ENCODE measurements at places on chromosomes 7 and 10. TPM values are rescaled to one million over a fixed set of nuclear protein-coding genes. Genes with fewer than 3 reads are reported as not detected.

Gene C10orf143
- total RNA-seq = 0.94 TPM

GRCh38 chr10:16999665-17000451 lies 129.8 kb downstream of the CUBN start:
- H3K4me3 ChIP-seq = no peak overlapping the region
- H3K27me3 ChIP-seq = no peaks in the 10 kb centered on the region
- no peaks in the 10 kb centered on the region for H3K4me1 ChIP-seq

DNA sequence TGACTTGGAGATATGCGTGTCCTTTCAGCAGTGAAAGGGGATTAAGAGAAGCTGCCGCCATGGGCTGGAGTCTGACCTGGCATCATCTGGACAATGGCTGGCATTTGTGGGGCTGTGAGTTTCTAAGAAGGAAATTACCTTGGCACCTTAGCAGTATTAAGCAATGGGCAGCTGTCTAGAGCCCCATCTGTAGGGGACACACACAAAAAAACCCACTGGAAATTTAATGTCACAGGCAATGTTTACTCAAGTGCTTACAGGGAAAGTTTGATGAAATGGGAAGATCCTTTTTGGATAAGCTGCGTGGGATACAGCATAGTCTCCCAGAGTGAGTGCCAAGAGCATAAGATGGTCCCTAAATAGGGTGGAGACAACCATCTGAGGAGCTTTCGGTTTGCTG lies 25.0 kb downstream of the ADRA2A start:
- no peaks in the 10 kb centered on the region for H3K27me3 ChIP-seq
- no peak overlapping the region for H3K4me3 ChIP-seq
- no peaks in the 10 kb centered on the region for H3K4me1 ChIP-seq
- H3K36me3 ChIP-seq = no peaks in the 10 kb centered on the region
- no peak overlapping the region for H3K27ac ChIP-seq

DNA sequence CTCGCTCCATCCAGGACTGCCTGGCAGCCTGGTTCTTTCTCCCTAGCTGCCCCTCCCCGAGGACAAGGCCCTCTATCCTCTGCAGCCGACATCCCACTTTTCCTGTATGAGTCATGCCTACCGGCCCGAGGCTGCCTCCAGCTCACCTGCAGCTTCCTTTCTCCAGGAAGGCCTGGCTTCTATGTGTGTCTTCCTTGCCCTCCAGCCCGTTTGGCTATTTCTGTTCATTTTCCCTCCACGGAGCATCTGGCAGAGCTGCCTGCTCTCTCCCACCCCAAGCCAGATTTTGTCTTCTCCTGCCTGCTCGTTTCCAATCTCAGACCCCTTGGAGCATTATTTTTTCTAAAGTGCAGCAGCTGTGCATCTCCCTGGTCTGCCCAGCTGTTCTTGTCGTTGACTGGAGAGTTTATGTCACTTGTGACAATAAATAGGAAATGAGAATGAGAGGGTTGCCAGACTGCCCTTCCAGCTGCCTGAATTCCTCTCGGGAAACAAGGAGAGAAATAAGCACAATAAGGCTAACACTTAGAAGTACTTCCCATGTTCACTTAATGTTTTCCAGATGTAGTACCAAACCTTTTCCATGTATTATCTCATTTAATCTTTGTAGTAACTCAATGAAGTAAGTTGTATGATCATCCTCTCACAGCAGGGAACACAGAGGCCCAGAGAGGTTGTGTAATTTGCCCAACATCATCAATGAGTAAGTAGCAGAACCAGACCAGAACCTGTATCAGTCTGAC lies 19.7 kb downstream of the UBTD1 start:
- no peak overlapping the region for H3K4me3 ChIP-seq
- no peak overlapping the region for H3K27ac ChIP-seq
- H3K4me1 ChIP-seq = peaks cover 8% of the 10 kb centered on the region
- no peaks in the 10 kb centered on the region for H3K27me3 ChIP-seq

Gene NSUN5
- total RNA-seq = 66.8 TPM

Gene NXPH1
- 0.11 TPM for total RNA-seq

GRCh38 chr7:30846378-30846777 lies 65.3 kb upstream of the AQP1 start:
- no peak overlapping the region for H3K4me3 ChIP-seq
- no peak overlapping the region for H3K27ac ChIP-seq
- no peak for DNase-seq
- H3K36me3 ChIP-seq = no peaks in the 10 kb centered on the region
- no peaks in the 10 kb centered on the region for H3K4me1 ChIP-seq

DNA sequence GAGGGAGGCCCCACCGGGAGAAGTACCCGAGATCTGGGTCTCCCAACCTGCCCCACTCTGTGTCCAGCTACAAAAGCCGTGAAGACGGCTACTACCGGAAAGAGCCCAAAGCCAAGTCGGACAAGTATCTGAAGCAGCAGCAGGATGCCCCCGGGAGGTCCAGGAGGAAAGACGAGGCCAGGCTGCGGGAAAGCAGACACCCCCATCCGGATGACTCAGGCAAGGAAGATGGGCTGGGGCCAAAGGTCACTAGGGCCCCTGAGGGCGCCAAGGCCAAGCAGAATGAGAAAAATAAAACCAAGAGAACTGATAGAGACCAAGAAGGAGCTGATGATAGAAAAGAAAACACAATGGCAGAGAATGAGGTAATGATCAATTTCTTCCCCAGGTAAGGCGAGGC lies 59.1 kb upstream of the PDCD4 start:
- no peak for DNase-seq
- no peak overlapping the region for H3K27ac ChIP-seq
- H3K27me3 ChIP-seq = no peaks in the 10 kb centered on the region
- no peak overlapping the region for H3K4me3 ChIP-seq

DNA sequence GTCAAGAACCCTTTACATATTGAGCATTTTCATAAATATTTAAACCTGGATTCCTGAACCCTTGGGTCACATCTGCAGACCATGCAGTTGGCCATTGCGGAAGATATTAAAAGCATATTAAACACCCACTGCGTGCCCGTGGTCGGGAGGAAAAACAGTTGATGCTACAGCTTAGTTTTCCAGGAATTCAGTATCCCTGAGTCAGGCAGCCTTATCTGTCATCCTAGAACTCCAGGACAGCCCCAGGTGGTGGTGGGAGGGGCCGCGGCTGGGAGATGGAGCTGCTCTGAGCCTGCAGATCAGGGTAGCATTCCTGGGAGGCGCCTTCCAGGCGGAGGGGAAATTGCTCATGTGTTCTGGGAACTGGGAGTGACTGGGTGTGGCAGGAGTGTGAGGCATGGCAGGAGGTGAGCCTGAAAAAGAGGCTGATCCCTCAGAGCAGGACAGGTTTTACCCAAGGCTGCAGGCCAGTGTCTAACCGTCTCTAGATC lies 222.9 kb upstream of the SH2B2 start:
- no peak overlapping the region for H3K27ac ChIP-seq
- DNase-seq = peak; percentile 80
- peaks cover 2% of the 10 kb centered on the region for H3K4me1 ChIP-seq
- no peak overlapping the region for H3K4me3 ChIP-seq
- no peaks in the 10 kb centered on the region for H3K27me3 ChIP-seq

DNA sequence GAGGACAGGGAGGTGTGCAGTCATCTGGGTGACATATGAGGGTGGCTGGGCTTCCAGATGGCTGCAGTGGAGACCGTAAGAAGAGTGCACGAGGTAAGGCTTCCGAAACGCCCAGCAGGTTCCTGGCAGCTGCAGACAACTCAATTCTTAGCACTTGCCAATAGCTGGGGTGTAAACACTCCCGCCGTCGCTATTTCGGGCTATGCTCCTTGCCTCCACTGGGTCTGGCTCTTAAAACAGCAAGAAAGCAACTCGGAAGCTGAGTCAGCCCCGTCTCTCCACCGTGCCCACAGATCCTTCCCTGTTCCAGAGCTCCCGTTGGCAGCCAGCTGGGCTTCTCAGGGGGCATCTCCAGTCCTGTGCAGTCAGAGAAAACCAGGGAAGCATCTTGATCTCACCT lies 6.1 kb upstream of the PDGFA start:
- peaks cover 2% of the 10 kb centered on the region for H3K4me1 ChIP-seq
- no peak for DNase-seq
- no peaks in the 10 kb centered on the region for H3K36me3 ChIP-seq
- H3K27ac ChIP-seq = no peak overlapping the region
- H3K27me3 ChIP-seq = peaks cover 27% of the 10 kb centered on the region

DNA sequence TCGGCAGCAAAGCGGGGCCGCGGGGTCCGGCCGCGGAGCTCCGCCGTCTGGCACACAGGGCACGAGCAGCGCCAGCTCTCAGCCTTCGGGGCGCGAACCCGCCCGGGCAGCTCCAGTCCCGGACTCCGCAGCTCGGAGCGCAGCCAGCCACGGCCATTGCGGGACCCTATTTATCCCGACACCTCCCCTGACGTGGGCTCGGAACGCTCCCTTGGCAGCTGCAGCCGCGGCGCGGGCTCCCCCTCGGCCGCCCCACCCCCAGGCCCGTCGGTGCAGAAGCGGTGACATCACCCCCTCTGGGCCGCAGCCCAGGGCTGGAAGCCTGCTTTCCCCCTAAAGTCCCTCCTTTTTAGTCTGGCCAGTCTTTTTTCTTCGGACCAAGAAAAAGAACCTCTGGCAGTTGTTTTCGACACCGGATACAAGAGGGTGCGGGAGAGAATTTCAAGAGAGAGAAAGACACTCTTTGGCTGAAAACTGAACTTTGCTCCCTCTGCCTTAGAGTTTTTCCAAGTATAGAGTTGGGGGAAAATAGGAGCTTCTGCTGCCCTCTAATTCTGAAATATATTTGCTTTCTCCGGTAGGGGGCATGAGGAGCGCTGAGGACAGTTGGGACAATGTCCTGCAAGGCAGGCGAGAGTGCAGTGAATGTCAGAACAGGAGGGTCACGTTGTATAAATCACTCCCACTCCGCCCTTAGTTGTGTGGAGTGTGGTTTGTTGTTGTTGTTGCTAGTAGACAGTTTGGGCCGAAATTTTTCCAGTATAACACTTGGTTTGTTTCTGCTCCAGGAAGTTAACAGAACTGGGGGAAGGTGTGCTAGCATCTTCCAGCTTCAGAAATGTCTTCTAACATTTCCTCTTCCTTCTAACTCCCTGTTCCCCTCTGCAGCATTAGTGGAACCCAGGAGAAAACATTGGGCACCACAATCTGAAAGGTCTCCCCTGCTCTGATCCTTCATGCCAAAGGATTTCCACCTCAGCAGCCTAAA lies at the start of gene SFRP4:
SFRP4 (minus strand) TSS at position 145 of the 988 bp plus-strand sequence. CDS start 280 bp downstream, outside the sequence.
- no peak within 1 kb of the TSS for H3K27ac ChIP-seq
- H3K27me3 ChIP-seq = peaks cover 12% of the 10 kb centered on the region
- peak; percentile 67 for DNase-seq
- no peaks in the 10 kb centered on the region for H3K4me1 ChIP-seq
- H3K4me3 ChIP-seq = peak within 1 kb of the TSS; percentile 63

- H3K27ac ChIP-seq = peak within 1 kb of the TSS; percentile 84
- no peaks in the 10 kb centered on the region for H3K4me1 ChIP-seq
- peak within 1 kb of the TSS; percentile 97 for H3K4me3 ChIP-seq
- no peak for DNase-seq
- H3K36me3 ChIP-seq = peaks cover 17% of the 10 kb centered on the region
- no peaks in the 10 kb centered on the region for H3K27me3 ChIP-seq
Measured at GRCh38 chr7:77537136-77537777, at the start of gene PTPN12. Gene PTPN12 (plus strand): TSS chr7:77537295. CDS start chr7:77537547, 252 bp downstream.

GRCh38 chr10:117320050-117320665 lies 55.1 kb downstream of the PDZD8 start:
- no peaks in the 10 kb centered on the region for H3K4me1 ChIP-seq
- H3K27me3 ChIP-seq = no peaks in the 10 kb centered on the region
- no peaks in the 10 kb centered on the region for H3K36me3 ChIP-seq
- no peak overlapping the region for H3K4me3 ChIP-seq
- no peak overlapping the region for H3K27ac ChIP-seq
